ENCODE measurements at places on chromosomes 5 and 9.

DNA sequence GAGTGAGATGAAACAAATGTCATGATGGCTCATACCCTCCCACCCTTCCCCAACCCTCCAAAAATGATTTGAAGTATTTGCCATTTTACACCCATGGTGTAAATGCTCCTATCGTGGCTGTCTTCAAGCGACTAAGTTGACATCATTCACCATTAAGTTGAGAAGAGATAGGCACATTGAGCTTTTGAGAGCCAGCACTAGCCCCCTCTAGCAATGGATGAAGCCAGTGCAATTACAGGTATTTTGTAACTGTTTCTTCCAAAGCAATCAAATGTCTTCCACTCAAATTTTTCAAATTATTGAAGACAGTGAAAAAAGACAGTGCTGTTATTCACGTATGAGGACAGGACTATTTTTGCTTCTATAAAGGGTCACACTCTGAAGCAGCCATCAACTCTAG, 371.5 kb upstream of the KLF4 start:
- H3K27me3 ChIP-seq: no peaks in the 10 kb centered on the region
- no peaks in the 10 kb centered on the region for H3K36me3 ChIP-seq
- H3K4me3 ChIP-seq: no peak overlapping the region
- no peak for DNase-seq
- H3K4me1 ChIP-seq: no peaks in the 10 kb centered on the region

DNA sequence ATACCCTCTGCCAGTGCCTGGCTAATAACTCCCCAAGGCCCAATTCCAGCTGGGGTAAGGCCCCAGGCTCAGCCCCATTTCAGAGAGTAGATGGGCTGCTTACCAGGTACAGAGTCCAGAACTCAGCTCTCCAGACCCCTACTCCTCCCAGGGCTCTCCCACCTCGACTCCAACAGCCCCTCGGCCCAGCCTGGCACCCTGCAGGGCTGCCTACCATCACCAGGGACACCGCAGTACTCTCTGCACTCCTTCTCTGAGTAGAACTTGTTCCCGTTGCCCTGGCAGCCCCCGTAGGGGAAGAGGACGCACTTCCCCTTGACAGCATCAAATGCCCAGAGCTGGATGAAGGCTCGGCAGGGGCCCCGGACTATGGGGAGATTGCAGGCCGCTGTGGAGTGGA, 17.4 kb downstream of the AMBP start:
- H3K27me3 ChIP-seq: no peaks in the 10 kb centered on the region
- H3K4me3 ChIP-seq: no peak overlapping the region
- H3K4me1 ChIP-seq: peaks cover 7% of the 10 kb centered on the region
- H3K36me3 ChIP-seq: no peaks in the 10 kb centered on the region

- H3K36me3 ChIP-seq: peaks cover 4% of the 10 kb centered on the region
- no peak for DNase-seq
- no peak overlapping the region for H3K4me3 ChIP-seq
- peaks cover 6% of the 10 kb centered on the region for H3K4me1 ChIP-seq
- H3K27me3 ChIP-seq: no peaks in the 10 kb centered on the region
- no peak overlapping the region for H3K27ac ChIP-seq
Measured at GRCh38 chr5:160036243-160036642, 27.3 kb downstream of the TTC1 start.

- no peak overlapping the region for H3K27ac ChIP-seq
- H3K4me3 ChIP-seq: no peak overlapping the region
- H3K36me3 ChIP-seq: no peaks in the 10 kb centered on the region
- H3K27me3 ChIP-seq: no peaks in the 10 kb centered on the region
- peaks cover 8% of the 10 kb centered on the region for H3K4me1 ChIP-seq
Measured at GRCh38 chr9:90457386-90458190, 185.0 kb downstream of the DIRAS2 start.

DNA sequence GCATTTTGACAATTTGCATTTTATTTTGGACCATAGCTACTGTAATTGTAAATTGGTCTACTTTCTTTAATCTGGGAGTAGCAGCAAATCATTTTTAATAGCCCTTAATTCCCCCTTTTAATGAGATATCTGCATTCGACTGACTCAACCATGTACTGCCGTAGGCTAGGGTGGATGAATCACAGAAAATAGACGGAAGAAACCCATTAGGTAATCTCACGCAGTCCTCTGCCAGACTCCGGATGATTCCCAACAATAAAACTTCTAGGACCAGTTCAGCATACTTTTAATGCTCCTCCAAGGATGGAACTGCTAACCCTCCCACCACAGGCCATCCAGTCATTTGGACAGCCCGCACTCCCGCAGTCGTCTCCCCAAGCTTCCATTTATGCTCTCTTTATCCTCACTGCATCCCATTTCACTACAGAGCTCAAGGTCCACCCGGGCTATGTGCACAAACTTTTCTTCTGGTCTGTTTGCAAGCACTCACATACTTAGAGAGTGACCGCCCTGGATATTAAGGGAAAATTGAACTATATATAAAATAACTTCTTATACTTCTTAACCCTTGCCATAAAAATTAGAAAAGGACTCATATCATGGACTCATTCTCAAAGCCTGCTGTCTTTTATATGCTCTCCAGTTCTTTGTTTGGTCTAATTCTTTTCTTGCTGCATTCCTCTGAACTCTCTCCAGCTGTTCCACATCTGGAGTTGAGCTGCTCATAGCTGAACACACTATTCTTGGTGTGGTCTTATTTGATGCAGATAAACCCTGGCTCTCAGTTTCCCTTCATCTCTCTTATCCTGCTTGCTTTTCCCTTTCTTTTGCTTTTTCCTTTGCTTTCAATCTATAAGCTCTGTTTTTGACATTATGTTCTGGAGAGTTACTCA, 326.6 kb downstream of the ARL15 start:
- DNase-seq: no peak
- no peaks in the 10 kb centered on the region for H3K27me3 ChIP-seq
- no peaks in the 10 kb centered on the region for H3K4me1 ChIP-seq

- peaks cover 8% of the 10 kb centered on the region for H3K4me1 ChIP-seq
- DNase-seq: no peak
- no peak overlapping the region for H3K4me3 ChIP-seq
Measured at GRCh38 chr5:11069041-11069440, 308.0 kb upstream of the DAP start.

GRCh38 chr9:71859939-71860338, 51.1 kb downstream of the ABHD17B start:
- H3K27me3 ChIP-seq: no peaks in the 10 kb centered on the region
- no peak overlapping the region for H3K27ac ChIP-seq
- no peak overlapping the region for H3K4me3 ChIP-seq

DNA sequence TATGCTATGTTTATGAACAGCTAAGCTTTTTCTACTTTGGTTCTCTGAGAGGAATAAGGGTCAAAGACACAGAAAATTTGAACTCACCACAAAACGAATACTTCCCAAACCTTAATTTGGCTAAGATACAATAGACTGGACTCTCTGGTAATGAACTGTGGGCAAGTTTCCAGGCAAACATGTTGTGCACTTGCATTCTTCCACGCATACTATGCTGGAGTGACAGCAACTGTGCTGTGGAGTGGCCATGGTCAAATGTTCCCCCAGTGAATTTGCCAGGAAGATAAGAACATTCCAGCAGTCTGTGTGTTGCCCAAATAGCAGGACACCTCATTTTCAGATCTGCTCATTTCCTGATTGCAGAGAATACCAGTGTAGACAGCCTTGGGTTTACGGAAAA, 275.3 kb upstream of the IL12B start:
- H3K27ac ChIP-seq: no peak overlapping the region
- H3K27me3 ChIP-seq: no peaks in the 10 kb centered on the region
- no peaks in the 10 kb centered on the region for H3K4me1 ChIP-seq
- no peak overlapping the region for H3K4me3 ChIP-seq
- H3K36me3 ChIP-seq: no peaks in the 10 kb centered on the region

GRCh38 chr9:98935071-98935505, 8.6 kb upstream of the COL15A1 start:
- H3K27ac ChIP-seq: no peak overlapping the region
- no peaks in the 10 kb centered on the region for H3K4me1 ChIP-seq
- H3K36me3 ChIP-seq: no peaks in the 10 kb centered on the region
- DNase-seq: no peak

- H3K4me1 ChIP-seq: peaks cover 14% of the 10 kb centered on the region
- no peak overlapping the region for H3K27ac ChIP-seq
- no peaks in the 10 kb centered on the region for H3K27me3 ChIP-seq
- no peak overlapping the region for H3K4me3 ChIP-seq
- H3K36me3 ChIP-seq: no peaks in the 10 kb centered on the region
Measured at GRCh38 chr9:89436963-89437625, 60.8 kb downstream of the SEMA4D start.

DNA sequence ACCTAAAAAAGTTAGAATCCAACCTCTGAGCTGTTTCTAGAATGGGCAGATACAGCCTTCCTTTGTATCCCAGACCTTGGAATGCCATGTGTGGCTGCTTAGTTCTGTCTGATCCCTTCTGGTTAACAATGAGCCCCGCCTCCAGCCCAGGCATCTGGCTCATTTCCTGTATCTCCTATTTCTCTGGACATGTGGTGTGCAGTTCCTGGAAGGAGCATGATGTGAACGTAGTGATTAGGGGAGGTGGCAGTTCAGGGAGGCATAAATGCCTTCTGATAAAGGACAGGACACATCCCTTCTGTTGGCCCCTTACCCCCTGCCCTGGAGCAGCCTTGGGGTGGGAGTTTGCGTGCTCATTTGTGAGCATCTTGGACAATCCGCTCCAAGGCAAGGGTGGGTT, 243.0 kb downstream of the ZSWIM6 start:
- no peaks in the 10 kb centered on the region for H3K27me3 ChIP-seq
- DNase-seq: peak; percentile 30
- no peak overlapping the region for H3K4me3 ChIP-seq
- no peaks in the 10 kb centered on the region for H3K4me1 ChIP-seq

DNA sequence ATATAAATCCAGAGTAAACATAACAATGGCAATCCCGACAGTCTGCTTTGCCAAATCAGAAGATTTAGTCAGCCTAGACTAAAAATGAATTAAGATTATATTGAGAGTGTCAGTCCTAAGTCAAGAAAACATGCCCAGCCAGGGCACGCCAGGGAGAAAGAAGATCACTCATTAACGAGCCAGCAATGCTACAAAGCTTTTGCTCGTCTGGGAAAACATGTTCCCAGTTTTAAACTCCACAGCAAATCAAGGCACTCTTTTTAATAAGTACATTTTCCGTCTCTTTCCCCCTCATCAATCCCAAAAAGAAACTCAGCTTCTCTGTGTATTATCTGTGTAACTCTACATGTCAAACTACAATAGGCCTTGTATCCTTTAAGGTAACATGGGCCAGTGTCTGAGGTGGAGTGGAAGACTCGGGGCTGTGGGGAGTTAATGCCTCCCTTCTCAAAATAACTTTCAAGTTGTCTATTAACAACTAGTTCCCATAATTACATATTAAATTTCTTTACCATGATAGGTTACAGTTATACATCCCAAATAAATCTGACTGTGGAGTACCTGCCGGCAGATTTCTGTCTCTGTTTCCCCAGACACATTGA, 40.9 kb downstream of the NFIB start:
- no peaks in the 10 kb centered on the region for H3K27me3 ChIP-seq
- H3K4me1 ChIP-seq: peaks cover 36% of the 10 kb centered on the region
- H3K36me3 ChIP-seq: no peaks in the 10 kb centered on the region
- peak overlapping the region; percentile 21 for H3K27ac ChIP-seq

GRCh38 chr5:14405706-14406553, 175.7 kb upstream of the OTULINL start:
- no peaks in the 10 kb centered on the region for H3K27me3 ChIP-seq
- DNase-seq: peak; percentile 50
- no peaks in the 10 kb centered on the region for H3K36me3 ChIP-seq
- H3K4me3 ChIP-seq: no peak overlapping the region
- H3K4me1 ChIP-seq: peaks cover 15% of the 10 kb centered on the region

- no peaks in the 10 kb centered on the region for H3K36me3 ChIP-seq
- H3K4me3 ChIP-seq: no peak overlapping the region
- H3K27ac ChIP-seq: no peak overlapping the region
Measured at GRCh38 chr5:147788023-147788422, 5.5 kb upstream of the JAKMIP2 start.

DNA sequence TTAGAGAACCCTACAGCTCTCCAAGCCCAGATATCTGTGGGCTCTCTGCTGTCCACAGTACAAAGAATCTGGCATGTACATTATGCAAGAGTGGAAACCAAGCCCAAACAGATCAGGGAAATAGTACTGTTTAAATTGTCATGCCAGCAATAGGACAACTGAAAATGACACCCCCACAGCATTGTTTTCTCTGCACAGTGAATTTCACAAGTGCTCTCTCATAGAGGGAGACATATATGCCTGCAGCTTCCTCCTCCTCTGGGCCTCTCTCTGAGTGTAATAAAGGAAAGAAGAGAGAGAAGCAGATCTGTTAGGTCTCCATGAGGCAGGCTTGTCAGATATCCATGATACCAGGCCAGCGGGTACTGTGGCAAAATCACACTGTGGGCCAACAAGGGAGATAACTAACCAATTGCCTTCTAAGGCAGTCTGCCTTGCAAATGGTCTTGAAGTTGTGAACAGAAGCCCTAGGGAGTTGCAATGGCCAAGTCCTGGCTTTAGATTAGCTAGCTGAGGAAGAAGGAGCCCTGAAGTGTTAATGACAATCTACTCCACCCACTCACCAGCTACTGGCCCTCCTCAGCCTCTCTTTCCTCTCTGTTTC, 54.4 kb upstream of the JMY start:
- no peaks in the 10 kb centered on the region for H3K4me1 ChIP-seq
- no peaks in the 10 kb centered on the region for H3K27me3 ChIP-seq
- H3K36me3 ChIP-seq: no peaks in the 10 kb centered on the region
- DNase-seq: no peak

- H3K27ac ChIP-seq: peak overlapping the region; percentile 74
- DNase-seq: peak; percentile 41
- H3K4me1 ChIP-seq: peaks cover 24% of the 10 kb centered on the region
- no peaks in the 10 kb centered on the region for H3K36me3 ChIP-seq
Measured at GRCh38 chr9:72579190-72579589, 57.8 kb downstream of the TMC1 start.

GRCh38 chr9:69574057-69574456, 98.1 kb downstream of the APBA1 start:
- no peak overlapping the region for H3K27ac ChIP-seq
- no peaks in the 10 kb centered on the region for H3K36me3 ChIP-seq
- DNase-seq: no peak
- no peaks in the 10 kb centered on the region for H3K4me1 ChIP-seq
- no peak overlapping the region for H3K4me3 ChIP-seq
- no peaks in the 10 kb centered on the region for H3K27me3 ChIP-seq

GRCh38 chr5:176337913-176338312, 23.7 kb downstream of the KIAA1191 start:
- no peak overlapping the region for H3K27ac ChIP-seq
- no peaks in the 10 kb centered on the region for H3K4me1 ChIP-seq
- no peak for DNase-seq
- H3K36me3 ChIP-seq: no peaks in the 10 kb centered on the region
- H3K4me3 ChIP-seq: no peak overlapping the region

DNA sequence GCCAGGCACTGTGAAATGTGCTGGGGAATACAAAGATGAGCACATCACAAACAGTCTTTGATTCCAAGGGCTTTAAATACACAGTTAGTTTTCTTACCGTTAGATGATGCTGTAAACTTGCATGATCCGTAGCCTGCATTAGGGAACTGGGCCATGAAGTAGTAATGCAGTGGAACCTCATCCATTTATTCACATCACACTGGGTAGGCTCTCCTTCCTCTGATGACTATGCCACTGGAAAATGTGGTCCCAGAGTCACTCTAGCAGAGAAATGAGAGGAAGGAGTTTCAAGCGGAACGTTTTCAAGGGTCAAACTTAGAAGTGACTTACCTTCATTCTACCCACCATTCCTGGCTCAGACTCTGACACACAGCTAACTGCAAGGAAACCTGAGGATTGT, 26.4 kb downstream of the ZFAND5 start:
- DNase-seq: no peak
- H3K36me3 ChIP-seq: no peaks in the 10 kb centered on the region
- no peaks in the 10 kb centered on the region for H3K27me3 ChIP-seq
- no peak overlapping the region for H3K4me3 ChIP-seq
- H3K27ac ChIP-seq: no peak overlapping the region
- H3K4me1 ChIP-seq: no peaks in the 10 kb centered on the region

Measured in hepatocyte (in vitro differentiated cells).